ENCODE measurements at places on chromosomes 1 and 21. TPM values are rescaled to one million over a fixed set of nuclear protein-coding genes. Genes with fewer than 3 reads are reported as not detected.

- DNase-seq: no peak
Observed at GRCh38 chr1:152801333-152801732, 4.8 kb downstream of the LCE1D start.

DNA sequence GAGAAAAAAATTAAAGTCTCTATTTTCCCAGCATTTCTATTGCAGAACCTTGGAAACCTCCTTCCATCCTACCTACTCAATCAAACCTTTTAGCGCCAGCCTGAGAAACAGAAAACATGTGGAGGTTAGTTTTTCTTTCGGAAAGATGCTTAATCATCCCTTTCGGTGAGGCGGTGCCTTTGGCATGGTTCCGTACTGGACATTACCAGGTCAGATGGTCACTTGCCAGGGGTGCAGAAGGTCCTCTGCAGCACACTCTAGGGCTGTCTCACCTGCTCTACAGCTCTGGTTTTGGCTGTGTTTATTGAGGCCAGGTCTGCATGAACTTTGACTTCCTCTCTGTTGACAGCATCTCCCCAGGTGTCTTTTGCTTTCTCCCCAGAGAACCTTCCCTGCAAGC is 121.5 kb downstream of the PLD5 start:
- DNase-seq: no peak

TRAPPC3 gene
- 63.4 TPM for total RNA-seq

DNA sequence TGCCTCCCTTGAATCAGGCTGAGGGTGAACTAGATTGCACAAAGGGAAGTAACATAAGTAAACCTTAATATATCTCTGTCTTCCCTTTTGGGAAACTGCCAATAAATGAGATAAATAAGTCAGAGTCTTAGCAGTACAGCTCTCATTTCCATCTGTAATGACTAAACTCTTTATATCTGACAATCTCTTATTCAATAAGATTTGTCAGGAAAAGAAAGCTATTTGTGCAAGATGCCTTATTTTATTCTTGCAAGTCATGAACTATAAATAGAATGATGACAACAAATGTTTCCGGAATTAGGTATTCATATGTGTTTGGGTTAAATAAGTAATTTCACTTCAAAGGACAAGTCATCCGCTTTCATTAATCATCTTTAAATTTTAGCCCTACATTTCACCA is 229.2 kb downstream of the PTGER3 start:
- DNase-seq: no peak

RHOU gene
- 81.1 TPM for total RNA-seq

DNA sequence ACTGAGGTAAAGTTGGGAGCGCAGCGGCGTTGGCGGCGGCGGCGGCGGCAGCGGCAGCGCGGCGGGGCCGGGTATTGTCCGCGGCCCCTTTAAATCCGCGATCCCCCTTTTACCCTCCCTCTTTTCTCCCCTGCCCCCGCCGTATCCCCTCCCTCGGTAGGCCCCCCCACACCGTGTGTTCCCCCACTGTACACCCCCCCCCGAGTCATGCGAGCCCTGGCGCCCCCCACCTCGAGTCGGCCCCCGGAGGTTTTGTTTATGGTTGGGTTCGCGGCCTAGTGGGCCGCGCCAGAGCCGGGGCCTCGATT is 169 bp downstream of the UBAP2L start:
- DNase-seq: no peak

DNA sequence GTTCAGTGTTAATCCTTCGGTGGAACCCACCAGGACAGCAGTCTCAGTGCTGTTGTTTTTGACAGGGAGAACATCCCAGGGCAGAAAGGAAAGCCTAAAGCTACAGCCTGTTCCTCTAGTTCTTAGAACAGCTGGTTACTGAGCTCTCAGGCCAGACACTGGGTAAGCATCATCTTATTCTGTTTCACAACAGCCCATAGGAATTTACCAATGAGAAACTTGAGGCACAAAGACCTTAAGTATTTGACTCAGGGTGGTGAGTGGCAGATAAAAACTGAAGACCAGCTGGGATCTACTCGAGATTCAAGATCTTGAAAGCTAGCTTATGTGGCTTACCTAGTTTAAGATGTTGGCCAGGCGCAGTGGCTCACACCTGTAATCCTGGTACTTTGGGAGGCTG is 9.4 kb upstream of the NEK2 start:
- no peak for DNase-seq

GRCh38 chr1:85148524-85149250 is 52.1 kb downstream of the SYDE2 start:
- no peak for DNase-seq

DNA sequence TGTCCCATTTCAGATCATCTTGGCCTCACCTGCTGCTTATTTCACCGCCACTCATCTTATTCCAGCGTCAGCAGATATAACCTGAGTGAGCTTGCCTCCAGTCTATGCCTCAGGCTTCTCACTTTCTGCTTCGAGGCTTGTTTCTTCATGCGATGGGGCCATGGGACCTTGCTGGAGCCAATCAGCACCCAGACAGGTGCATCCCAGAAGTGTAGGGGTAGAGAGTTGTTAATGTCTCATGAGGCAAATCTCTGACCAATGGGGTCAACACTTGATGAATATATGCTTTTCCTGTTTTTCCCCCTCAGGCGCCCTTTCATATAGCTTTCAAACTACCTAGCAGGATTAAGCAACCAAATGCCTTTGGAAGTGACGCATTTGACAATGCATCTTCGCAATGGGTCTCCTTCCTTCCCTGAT is 935 bp upstream of the YIPF1 start:
- no peak for DNase-seq

TMEM51 gene
- 12.5 TPM for total RNA-seq

- DNase-seq: no peak
Observed at GRCh38 chr1:201898240-201898894, 9.7 kb downstream of the SHISA4 start.

IQCC gene
- 4.3 TPM for total RNA-seq

DNA sequence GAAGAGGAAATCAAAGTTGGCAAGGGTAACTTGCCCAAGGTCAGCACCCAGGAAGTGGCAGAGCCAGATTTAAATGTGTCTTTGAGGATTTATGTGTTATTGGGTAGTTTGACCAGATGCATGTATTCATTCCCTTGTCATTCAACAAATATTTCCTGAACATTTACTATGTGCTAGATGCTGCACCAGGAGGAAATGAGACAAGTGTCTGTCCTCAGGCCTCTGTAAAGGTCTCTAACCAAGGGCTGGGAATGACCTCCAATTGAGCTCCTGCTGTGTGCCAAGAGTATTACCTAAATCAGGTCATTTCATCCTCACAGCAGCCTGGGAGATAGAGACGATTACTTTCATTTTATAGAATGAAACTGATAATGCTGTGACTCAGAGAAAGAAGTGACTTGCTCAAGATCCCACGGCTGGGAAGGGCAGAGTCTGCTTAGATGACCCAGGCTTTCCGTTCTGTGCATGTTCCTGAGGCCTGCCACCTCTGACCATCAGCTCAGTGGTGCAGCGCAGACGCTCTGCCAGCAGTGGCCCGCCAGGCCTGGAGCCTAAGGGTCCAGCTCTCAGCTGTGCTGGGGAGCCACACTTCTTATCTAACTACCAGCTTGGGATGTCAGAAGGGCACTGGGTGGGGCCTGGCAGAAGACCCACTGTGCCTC is 3.5 kb upstream of the TTC22 start:
- peak; percentile 45 for DNase-seq

THRAP3 gene
- 135 TPM for total RNA-seq

DNA sequence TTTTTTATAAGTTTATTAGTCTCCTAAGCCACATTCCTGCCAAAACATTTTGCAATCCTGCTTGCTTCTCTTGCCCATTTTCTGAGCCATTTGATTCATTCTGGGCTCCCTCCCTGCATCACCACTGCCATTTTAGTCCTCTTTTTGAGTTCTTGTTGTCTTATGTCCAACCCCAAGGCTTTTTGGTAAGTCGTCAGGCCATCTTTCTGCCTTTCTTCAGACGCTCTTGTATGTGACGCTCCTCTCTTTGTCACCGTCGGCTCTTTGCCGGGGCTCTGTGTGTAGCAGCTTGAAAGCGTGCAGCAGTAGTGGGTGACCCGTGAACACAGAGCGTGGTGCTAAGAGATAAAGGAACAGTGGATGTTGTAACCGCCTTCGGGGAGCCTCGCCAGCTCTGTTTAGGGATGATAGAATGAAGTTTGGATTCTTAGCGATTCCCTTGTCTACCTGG is 14.6 kb downstream of the HUNK start:
- no peak for DNase-seq

GRCh38 chr1:154431586-154432373 is 26.6 kb downstream of the IL6R start:
- DNase-seq: no peak

DNA sequence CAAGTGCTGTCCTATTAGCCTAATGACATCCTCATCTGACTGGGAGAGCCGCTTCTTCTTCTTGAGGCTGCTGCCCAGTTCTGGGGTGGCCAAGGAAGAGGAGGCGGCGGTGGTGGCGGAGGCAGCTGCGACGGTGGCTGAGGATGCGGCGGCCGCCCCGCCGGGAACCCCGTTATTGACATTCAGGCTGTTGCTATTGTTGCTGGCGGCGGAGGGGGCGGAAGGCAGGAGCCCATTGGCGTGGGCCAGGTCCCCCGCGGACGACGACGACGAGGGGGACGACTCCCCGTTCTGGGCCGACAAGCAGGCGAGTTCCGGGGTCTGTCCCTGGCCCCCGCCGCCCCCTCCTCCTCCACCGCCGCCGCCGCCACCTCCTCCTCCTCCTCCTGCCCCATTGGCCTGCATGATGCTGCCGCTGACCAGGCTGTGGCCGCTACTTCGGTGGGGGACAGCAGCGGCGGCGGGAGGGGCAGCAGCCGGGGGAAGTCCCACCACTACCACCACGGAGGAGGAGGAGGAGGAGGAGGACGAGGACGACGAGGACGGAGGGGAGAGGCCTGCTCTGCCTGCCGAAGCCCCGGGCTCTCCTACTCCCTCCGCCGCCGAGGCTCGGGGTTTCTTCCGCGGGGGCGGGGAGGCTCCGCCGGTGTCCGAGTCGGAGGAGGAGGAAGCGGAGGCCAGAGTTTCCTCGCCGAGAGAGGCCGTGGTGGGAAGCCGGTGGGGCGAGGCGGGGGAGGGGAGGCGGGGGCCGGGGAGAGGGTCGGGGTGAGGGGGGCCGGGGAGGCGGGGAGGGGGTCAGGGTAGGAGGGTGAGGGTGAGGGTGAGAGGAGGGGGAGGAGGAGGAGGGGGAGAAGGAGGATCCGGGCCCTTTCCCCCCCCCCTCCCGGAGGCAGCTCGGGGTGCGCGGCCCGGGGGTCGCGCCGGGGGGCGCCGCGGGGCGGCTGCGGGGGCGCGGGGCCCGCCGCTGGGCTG is 610 bp downstream of the WDR26 start:
- DNase-seq: no peak

GRCh38 chr1:53431805-53432565 is 27.2 kb upstream of the DMRTB1 start:
- DNase-seq: no peak

ITLN1 gene
- total RNA-seq: 59.8 TPM

GRCh38 chr1:4179914-4180735 is 280.1 kb upstream of the C1orf174 start:
- DNase-seq: no peak

JAK1 gene
- total RNA-seq: 54.8 TPM

DNA sequence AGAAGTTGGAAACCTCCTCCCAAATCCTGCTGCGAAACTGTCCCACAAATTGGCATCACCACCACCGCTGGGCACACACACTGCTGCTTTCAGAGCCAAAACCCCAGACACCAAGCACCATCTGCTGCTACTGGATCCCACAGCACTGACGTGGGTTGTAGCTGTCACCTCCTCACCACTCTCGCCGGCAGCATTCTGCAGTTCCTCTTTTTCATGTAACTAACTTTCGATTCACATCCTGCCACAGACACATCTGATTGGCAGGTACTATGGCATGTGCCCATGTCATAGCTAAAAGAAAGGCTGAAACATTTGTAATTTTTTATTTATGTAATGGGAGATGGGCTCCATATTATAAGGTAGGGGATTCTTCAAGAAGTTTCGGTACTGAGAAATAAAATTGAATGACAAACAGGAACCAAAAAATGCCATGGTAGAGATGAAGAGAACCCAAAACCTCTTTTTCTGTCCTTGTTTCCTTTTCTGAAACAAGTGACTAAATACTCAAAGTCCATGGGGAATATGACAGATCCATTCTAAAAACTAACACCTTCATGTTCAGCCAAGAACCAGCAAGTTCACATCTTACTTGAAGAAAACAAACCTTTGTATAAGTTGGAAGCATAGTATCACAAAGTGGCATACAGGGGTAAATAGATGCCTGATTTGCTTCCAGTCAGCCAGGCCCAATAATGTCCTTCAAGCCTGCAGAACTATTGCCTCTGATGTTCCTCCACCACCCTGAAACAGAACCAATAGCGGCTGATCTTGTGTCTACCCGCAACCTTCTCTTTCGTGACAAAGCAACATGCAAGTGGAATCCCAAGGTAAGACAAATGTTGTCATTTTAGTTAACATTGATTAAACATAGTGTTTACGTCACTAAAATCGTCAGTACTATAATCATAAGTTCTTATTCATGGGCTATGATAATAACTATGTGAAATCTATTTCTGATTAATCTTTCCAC is 26.6 kb upstream of the RGS13 start:
- no peak for DNase-seq

DNA sequence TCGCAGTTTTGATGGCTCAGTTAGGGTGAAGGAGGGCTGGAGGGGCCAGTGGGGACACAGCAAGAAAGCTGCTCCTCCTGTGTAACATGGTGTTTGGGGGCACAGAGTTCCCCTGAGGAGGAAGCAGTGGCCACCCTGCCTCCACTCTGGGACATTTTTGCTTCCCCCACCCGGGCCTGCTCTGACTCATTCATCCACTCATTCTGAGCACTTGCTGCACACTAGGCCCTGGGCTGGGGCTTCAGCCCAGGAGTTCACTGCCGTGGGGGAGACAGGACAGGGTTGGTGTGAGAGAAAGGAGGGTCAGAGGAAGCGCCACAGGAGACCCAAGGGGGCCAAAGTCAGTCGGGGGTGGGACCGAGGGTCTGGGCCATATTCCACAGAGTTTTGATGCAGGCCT is 41.4 kb upstream of the ACOT11 start:
- no peak for DNase-seq

DNA sequence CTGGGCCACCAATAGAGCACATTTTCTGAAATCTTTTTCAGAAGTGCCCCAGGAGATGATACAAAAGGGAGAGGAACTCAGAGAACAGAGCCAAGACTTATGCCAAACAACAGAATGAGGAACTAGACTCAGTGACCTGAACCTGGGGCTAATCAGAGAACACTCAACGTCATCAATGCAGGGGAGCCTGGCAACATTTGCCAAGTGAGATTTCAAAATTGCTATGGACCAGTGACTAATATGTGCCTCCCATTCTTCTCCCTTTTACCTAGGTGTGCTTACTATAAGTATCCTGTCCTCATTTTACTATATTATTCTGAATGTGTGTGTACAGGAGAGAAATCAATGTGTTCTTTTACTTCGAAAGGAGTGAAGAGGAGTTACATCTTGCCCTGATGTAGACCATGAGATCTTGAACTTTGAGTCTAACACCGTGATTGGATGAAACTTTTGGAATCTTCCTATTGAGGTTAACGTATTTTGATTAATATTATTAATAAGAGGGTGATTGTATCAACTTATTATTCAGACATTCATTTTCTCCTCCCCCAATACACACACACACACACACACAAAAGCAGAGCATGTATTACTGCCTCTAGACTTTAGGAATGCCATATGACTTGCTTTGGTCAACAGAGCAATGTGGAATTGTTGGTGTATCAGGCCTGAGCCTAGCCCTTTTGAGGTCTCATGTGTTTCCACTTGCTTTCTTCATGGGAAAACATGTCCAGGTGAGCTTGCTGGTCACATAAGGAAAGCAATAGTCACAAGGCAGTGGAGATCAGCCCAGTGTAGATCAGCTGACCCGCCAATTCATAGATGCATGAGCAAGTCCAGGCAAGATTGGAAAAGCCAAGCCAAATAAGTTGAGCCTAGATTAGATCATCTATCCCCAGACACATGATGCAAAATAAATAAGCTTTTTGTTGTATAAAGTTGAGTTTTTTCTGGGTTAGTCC is 80.3 kb upstream of the ETS2 start:
- DNase-seq: no peak
